ENCODE measurements at places on chromosomes 6 and 20.

DNA sequence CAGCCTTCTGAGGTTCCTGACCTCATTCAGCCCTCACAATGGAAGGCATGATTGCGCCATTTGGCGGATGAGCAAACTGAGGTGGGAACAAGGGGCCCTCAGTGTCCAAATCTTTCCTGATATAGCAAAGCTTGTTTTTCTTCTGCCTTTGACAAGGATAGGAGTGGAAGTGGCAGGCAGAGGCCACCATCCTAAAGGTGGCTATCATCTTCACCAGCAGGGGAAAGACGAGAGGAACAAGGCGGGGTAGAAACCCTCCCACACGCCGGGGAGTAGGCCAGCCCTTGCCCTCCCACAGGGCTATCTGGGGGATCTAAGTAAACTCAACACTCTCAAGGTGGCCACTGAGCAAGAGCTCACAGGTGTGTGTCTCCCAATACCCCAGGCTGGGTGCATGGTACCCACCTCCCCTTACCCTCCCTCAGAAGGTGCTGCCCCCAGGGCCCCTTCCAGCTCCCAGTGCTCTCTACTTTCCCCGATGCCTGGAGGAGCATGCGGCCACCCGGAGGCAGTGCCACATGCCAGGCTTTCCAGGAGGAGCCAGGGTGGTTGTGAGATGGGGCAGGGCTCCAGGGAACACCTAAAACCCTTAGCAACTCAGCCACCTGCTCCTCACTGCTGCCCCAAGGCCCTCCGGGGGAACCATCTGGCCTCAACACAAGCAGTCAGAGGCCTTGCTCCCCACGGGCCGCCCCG is 11.2 kb downstream of the SPDEF start:
- DNase-seq = no peak

DNA sequence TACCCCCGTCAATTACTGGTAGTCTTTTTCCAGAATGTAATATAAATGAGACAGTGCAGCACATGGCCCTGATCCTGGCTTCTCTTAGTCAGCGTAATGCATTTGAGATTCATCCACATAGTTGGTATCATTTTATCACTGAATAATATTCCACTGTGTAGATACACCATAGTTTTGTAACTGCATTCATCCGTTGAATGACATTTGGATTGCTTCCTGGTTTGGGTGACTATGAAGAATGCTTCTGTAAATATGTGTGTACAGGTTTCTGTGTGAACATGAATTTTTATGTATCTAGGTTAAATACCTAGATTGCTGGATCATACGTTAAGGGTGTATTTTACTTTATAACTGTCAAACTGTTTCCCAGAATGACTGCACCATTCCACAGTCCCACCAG is 62.6 kb upstream of the STMND1 start:
- DNase-seq = no peak

GRCh38 chr20:5172903-5173463 is 46.2 kb downstream of the CDS2 start:
- no peak for DNase-seq

GRCh38 chr20:58524814-58525213 is 9.6 kb upstream of the APCDD1L start:
- no peak for DNase-seq

DNA sequence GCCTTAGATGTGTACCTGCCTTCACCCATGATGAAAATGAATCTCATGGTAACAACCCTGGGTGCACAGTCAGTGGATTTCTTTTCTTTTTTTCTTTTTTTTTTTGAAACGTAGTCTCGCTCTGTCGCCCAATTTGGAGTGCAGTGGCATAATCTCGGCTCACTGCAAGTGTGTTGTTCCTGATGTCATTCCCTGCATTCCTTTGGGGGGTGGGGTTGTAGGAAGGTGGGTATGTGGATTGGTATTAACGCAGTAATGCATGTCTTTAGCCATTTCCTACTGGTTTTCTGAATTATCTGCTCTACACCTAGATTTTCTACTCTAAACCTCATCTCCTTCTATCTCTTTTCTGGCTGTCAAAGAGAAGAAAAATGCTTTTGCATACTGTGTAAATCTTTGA is 146.6 kb downstream of the RNF144B start:
- DNase-seq = no peak

GRCh38 chr20:22581437-22582385 is 2.7 kb downstream of the FOXA2 start:
- no peak for DNase-seq

DNA sequence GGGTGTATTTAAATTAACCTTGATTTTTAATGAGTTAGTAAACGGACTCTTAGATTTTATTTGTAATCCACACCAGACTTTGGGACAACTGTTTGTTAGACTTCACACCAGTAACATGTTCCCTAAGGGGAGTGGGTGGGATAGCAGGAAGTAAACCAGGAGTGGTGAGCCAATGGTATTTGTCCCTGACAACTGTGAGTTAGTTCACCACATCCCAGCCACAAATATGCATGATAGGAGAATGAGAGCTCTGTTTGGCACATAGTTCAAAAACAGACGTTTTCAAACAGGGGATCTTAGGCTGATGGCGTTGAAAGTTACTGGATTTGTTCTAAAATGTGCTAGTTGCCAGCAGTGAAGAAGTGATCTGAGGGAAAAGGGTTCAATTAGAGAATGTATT is 18.7 kb upstream of the COL10A1 start:
- no peak for DNase-seq

Measured in NCI-H1048 (cell line).